ENCODE measurements at places on chromosomes 4 and X.

- DNase-seq: no peak
These were observed 17.7 kb upstream of the GPC3 start for GRCh38 chrX:134002921-134003615.

DNA sequence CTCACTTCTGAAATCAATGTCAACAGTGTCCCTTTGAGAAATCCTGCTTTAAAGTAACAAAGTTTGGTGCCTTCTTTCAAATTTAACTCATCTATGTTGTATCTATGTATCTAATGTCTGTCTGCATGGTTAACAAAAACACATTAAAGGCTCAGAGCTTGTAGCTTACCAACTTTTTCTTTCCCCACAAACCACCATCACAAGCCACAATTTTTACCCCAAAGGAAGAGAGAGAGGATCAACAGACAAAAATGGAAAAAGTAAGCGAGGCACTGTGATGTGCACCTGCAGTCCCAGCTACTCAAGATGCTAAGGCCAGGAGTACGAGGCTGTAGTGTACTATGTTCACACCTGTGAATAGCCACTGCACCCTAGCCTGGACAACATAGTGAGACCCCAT lies 17.2 kb downstream of the ATRX start:
- DNase-seq: no peak

DNA sequence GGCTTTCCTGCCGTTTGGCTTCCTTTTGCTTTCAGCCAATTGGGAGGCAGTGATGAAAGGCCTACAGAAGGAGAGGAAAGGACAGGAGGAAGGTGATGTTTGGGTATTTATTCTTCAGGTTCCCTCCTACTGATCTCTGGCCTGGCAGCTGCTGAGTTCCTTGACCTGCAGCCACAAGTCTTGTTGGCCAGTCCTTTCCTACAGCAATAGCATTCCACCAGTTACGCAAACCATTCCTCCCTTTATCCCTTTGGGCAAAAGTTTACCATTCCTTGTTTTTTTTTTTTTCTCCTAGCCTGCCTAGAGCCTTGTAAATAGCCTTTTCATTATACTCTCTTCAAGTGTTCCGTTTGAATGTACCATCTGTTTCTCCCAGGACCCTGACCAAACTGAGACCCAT lies 198.1 kb upstream of the FTHL17 start:
- no peak for DNase-seq

DNA sequence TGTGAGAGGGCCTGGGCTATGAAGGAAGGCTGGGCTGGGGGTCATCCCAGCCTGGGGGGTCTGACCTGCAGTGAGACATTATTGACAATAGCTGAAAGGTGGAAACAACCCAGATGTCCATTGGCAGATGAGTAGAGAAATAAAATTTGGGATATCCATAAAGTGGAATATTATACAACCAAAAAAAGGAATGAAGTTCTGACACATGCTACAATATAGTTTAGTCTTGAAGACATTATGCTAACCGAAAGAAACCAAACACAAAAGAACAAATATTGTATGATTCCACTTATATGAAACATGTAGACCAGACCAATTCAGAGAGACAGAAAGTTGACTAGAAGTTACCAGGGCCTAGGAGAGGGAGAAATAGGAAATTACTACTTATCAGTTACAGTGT lies 44.7 kb downstream of the RTL5 start:
- no peak for DNase-seq

- no peak for DNase-seq
These were observed 295.9 kb upstream of the TACR3 start for GRCh38 chr4:104015680-104016079.

DNA sequence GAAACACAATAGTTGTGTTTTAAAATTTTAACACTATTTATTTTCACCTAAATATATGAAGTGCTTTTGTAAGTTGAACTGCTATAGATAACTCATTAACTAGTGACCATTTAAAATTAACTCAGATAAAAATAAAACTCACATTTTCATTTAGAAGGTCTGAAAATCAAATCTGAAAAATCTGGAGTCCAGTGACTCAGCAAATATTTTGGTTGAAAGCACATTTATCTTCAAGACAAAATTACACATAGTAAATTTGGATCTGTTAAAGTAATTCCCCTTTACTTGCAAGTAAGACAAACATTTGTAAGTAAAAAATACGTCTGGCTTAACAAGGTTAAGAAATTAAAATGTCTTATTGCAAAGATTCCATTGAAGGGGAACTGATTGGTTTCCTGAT lies 589.1 kb downstream of the TRIML1 start:
- no peak for DNase-seq

GRCh38 chr4:90234916-90235547 lies 107.8 kb downstream of the CCSER1 start:
- no peak for DNase-seq

- DNase-seq: no peak
These were observed 59.7 kb downstream of the RAI2 start for GRCh38 chrX:17801431-17801830.

- DNase-seq: no peak
These were observed 244.3 kb downstream of the ARHGAP10 start for GRCh38 chr4:147975933-147976928.

- DNase-seq: no peak
These were observed 1.3 kb downstream of the ODAM start for GRCh38 chr4:70196857-70197256.

GRCh38 chr4:156825074-156825473 lies 146.5 kb downstream of the PDGFC start:
- no peak for DNase-seq

GRCh38 chrX:130772776-130773143 lies 130.2 kb downstream of the ENOX2 start:
- no peak for DNase-seq

- DNase-seq: no peak
These were observed 60.8 kb upstream of the FMR1 start for GRCh38 chrX:147850875-147851274.

DNA sequence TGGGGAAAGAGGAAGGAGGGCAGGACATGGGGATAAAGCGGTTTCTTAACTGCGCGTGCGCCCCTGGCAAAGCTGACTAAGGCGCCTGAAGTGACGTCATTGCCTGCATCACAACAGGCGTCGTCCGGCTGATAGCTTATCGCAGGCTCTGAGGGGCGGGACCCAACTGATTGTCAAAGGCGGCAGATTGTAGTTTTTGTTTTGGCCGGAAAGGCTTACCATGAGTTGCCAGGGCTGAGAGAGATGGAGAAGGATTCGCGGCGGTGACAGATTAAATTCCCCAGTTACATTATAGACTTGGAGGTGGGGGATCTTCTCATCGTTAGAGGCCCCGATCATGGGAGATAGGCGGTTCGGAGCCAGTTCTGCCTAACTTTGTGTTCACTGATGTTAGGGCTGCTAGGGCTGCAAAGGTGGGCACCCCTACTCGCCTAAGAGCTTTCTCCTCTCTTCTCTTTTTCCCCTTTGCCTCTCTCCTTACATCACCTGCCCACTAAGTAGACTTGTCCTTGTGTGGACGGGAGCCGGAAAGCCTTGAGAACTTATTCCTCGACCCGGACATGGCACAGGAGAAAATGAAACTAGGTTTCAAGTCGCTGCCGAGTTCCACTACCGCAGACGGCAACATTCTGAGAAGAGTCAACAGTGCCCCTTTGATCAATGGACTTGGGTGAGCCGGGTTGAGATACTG lies 148.9 kb upstream of the PLAC1 start:
- peak; percentile 75 for DNase-seq

GRCh38 chr4:42483426-42484379 lies 86.4 kb downstream of the SHISA3 start:
- DNase-seq: no peak

GRCh38 chrX:18543738-18544137 lies 118.3 kb downstream of the CDKL5 start:
- no peak for DNase-seq

DNA sequence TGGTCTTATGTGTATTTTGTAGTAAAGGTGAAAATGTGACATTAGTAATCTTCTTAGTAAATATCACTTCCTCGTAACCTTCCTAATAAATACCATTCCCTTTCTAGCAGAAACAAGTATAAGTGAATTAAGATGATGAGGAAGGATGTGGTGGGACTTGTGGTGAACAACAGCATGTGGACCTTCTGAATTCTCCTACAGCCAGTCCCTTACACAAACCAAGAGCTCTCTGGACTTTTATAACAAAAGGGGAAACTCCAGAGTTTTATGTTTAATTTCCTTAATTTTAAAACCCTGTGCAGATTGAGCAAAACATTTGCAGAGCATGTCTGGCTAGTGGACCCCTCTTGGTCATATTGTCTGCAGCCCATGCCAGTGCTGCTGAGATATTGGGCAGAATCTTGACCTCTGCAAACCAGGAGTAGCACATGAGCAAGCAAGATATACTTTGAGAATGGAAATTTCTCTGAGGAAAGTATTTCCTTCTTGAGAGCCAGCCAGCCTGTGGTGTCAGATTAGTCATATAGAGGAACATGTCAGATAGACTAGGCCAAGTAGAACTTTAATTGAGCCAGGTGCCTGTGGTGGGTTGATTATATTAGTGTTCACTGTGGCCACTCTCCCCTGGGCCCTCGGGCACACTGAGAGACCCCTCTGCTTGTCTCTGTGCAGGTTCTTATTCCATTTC lies 328.2 kb downstream of the DKK2 start:
- DNase-seq: no peak

DNA sequence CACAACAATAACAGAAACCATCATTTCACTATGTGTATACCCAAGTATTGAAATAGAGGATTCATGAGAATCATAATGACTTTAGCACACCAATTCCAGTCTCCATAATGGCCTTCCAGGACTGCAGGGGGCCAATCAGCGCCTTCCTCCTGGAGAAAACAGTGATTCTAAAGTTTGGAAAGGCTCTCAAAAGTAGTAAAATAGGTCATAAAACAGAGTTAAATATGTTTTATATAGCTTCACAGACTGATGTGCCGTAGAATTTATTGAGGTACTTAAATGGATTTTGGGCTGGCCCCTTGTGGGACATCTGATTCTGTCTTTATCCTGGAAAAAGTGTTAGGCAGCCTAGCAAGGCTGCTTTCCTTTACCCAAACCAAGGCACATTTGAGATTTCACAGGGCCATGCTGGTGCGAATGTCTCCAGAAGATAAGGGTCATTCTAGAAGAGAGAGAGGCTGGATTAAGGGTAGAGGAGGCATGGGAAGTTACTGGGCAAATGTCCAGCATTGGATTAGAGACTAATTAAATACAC lies 543.9 kb downstream of the GALNTL6 start:
- DNase-seq: no peak

DNA sequence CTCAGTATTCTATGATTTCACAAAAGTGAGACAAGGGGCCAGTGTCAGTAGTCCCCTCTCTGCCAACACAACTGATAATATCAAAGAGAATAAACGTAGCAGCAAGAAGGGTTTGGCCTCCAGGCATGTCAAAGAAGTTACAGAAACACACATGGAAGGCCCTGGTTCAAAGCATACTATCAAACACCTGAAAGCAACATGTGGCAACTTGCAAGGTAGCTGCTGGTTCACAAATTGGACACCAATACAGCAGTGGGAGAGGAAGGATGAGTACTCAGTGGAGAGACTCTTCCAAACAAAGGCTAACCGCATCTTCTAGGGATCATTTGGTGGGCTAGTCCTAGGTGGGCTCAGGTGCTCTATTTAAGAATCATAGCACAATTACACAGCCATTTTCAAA lies 74.9 kb upstream of the MAOA start:
- DNase-seq: no peak

GRCh38 chr4:11487139-11487538 lies 58.4 kb upstream of the HS3ST1 start:
- DNase-seq: no peak

- DNase-seq: no peak
These were observed 286.6 kb downstream of the PPP1R2C start for GRCh38 chrX:42491137-42491907.

GRCh38 chrX:1902901-1903235 lies 288.0 kb downstream of the ASMT start:
- no peak for DNase-seq

- no peak for DNase-seq
These were observed 43.6 kb downstream of the ACOX3 start for GRCh38 chr4:8396762-8397406.

DNA sequence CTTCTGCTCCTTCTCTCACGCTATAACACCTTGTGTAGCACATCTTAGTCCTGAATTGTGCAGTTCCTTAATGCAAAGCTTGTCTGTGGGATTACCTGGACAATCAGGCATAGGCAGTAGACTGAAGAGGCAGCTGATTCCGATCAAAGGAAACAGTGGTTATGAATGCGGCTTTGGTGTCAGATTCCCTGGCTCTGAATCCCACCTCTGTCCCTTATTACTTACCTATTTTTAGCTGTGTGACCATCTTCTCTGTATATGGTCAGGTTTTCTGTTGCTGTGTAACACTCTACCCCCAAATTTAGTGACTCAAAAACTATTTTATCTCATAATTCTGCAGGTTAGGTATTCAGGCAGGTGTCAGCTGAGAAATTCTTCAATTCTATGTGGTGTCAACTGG lies 3.2 kb downstream of the ZBTB49 start:
- no peak for DNase-seq

DNA sequence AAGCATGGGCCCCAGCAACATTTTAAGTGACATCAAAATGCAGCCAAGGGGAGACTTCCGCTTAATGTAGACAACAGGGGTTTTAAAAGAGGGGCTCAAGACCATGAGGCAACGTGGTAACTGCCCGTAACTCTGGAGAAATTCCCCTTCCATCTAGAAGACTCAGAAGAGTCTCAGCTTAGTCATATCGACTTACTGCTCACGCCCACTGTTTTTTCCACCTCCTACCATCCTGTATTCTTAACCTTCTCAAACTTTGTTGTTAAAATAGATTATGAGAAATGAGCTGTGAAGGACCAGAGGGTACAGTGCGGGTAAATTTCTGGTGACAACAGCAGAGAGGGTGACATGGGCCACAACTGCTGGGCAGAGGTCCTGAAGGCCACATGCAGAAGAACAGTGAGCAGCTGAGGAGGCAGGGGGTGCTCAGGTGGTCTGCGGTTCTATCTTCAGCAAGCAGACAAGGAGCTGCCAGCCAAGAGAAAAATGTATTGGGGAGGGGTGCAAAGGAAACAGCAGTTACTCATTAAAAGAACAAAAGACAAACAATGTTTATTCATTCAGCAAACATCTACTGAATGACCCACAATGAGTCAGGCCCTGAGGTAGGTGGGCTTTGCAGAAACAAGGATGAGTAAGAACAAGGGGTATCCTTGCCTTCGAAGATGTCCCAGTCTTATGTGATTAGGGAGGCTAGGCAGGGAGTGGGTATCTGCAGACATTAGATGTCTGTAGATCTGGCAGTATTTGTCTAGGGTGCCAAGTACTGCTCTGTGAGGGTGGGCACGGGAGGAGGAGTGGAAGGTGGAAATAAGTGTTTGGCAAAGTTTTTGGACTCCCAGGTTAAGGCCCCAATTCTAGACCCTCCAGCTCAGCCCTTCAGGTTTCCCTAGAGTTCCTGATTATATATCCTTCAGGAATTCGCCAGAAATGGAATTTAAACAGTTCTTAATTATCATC lies 175.3 kb downstream of the TSPAN5 start:
- peak; percentile 10 for DNase-seq

All from activated T-helper 9 cell treated with anti-CD3 and anti-CD28 coated beads, Interleukin-2, amount 50 U/mL, for 16 hours (primary cell).